ENCODE measurements at places on chromosomes 2 and 18. TPM values are rescaled to one million over a fixed set of nuclear protein-coding genes. Genes with fewer than 3 reads are reported as not detected.

GRCh38 chr2:154640000-154640399 is 58.5 kb upstream of the KCNJ3 start:
- DNase-seq, result no peak

- no peak for DNase-seq
Observed at GRCh38 chr2:203591642-203592041, 56.5 kb upstream of the RAPH1 start.

GRCh38 chr18:73737990-73738389 is 409.6 kb downstream of the FBXO15 start:
- DNase-seq, result no peak

Gene RNF181
- 84.7 TPM for total RNA-seq

Gene PRKAG3
- total RNA-seq, result 49.6 TPM

- no peak for DNase-seq
Observed at GRCh38 chr18:72436401-72436800, 107.7 kb downstream of the CBLN2 start.

DNA sequence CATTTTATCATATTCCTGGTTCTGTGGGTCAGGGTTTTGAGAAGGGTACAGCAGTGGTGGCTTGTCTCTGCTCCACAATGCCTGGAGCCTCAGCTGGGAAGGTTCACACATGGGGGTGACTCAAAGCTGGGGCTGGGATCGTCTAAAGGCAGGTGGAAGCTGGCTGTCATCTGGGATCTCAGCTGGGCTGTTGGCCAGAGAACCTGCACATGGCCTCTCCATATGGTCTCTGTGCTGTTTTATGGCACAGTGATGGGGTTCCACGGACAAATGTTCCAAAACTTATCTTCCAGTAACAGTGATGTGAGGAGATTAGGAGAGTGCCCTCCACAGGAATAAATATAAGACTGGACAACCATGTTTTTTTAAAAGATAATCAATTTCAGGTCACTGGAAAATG is 191.4 kb downstream of the SS18 start:
- DNase-seq, result no peak

Gene TMEM178A
- total RNA-seq, result 0.46 TPM

DNA sequence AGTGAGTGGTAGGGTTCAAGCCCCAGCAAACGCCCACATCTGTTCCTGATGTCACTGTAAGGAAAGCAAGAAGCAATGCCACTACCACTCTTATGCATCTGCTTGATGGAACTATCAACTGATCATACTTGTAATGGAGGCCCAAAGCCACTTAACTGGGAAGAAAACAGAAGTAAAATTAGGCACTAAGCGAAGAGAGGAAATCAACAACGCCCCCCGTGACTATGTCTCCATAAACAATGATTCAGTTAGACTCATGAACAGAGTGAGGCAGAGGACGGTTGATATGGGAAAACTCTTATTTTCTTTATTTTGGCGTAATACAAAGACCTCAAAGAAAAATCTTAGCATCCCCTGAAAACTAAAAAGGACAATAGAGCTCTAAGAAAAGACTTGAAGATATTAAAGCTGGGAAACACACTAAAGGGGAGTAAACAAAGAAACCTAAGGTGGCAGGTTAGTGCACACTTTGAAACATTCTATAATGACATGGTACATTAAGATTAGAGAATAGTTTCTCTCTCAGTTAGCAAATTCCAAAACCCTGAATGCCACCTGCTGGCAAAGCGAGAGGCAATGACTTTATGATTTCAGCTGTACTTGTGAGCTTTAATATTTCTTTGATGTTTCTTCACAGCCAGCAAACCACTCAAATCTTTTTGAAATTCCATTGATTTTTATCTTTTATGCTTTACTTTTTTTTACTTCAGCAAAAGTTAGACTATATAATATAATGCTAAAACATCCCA is 86.5 kb downstream of the LRP2 start:
- no peak for DNase-seq

DNA sequence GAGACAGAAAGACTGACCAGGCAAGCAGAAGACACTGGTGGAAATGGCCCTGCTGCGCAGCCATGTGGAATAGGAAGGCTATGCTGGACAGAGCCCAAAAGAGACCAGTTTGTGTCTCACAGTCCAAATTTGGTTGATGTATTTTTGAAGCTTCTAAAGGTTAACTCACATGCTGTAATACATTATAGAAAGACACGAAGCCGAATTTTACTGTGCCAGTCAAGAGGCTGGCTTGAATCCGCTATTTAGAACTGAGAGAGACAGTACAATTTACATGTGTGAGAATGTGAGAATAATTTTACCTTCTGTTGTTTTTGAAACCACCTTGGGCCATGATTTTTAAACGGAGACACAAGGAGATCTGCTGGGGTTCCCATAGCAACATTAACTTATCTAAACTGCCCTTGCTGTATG is 113.6 kb downstream of the METTL8 start:
- DNase-seq, result no peak

DNA sequence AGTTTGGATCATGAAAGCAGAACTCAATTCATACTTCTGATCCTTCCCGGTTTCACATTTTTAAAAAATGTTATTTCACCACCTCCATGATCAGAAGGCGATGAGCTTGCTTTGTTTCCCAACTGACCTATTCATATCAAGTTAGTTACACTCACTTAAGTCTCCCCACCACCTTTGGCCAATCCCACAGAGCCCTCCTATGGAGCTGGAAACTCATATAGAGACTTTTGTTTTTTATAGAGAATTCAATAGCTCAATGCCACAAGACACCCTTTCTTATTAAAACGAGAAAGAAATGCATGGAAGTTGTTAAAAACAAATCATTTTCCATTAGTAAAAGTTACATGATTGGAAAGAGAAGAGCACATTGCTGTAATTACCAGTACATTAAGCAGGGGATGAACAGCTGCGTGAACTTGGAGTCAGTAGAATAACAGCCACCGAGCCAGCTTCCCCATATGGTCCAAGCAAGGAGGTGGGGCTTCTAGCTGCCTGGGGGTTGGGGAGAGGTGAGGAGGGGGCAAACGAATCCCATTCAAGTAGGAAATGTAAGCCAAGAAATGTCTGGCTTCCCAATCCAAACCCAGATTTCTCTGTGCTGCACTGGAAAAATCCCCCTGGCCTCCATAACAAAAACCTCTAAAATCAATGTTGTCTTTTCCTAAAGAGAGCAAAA is 614.5 kb downstream of the IRS1 start:
- DNase-seq, result no peak

- DNase-seq, result no peak
Observed at GRCh38 chr18:22564036-22564435, 146.3 kb upstream of the CTAGE1 start.

- no peak for DNase-seq
Observed at GRCh38 chr2:46520130-46520711, 40.9 kb downstream of the TMEM247 start.

Gene SIX3
- total RNA-seq, result 0.20 TPM

GRCh38 chr18:76042511-76042910 is 452.5 kb downstream of the ZNF516 start:
- no peak for DNase-seq

Gene CPLX4
- not detected for total RNA-seq

DNA sequence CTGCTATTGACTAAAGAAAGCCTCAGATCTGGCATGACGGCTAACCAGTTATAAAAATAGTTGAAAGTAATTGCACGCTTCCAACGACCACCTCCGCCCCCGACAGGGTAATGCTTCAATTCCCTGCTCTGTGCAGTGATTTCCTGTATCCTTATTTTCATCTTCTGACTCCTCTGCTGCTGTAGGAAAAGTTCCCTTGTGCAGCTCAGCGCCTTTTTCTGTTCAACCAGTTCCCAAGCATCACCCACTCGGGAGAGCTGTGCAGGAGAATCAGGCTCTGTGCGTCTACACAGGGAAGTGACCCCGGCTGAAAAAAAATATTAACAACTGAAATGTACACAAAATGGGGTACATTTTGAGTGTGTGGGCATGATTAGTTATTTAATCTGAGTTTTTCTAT is 91.3 kb upstream of the COPS8 start:
- DNase-seq, result no peak

Gene ALPI
- not detected for total RNA-seq

GRCh38 chr2:235332240-235332890 is 161.5 kb upstream of the AGAP1 start:
- no peak for DNase-seq

DNA sequence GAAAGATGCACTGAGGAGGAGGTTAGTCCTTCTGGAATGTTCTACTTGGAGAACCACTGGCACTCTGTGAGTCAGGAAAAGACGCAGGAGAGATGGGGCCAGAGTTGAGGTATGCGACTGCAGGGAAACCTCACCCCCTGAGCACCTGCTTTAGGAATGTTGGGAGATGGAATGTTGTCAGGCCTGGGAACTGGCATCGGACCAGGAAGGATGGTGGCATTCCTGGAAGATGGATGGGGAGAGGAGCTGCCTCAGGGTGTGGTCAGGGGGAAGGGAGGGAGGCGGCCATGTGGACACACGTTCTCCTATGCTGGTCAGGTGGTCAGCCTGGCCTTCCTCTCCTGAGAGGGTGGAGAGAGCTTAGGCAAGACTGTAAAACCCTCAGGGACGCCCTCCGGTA is 146.3 kb downstream of the CELF4 start:
- DNase-seq, result no peak

Gene SULT1C4
- 4.2 TPM for total RNA-seq

- DNase-seq, result no peak
Observed at GRCh38 chr2:216165711-216166110, 56.6 kb downstream of the XRCC5 start.

- DNase-seq, result peak; percentile 54
Observed at GRCh38 chr2:85851253-85852151, 37.3 kb downstream of the ST3GAL5 start.

DNA sequence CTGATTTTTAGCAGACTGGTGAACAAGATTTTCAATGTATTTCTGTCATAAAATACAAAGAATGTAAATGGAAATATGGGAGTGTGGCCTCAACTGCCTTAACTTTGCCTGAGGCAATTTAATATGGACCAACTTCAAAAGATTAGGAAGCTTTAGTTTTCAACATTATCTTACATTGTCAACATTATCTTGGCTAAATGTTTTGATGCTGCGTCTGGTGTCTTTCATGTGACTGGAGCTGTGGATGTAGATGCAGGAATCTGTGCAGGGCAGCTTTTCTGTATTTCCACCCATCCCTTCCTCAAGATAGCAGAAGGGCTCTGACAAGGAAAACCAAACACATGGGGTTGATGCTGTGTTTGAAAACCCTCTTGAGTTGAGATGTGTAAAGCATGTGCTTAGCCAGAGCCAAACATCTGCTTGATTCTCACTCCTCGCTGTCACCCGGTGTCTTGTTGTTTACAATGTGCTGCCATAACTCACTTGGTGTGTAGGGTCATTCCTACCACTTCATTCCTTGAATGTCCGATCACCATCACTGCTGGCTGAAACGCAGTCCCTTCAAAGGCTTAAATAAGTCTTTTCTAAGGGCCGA is 33.0 kb downstream of the COPS8 start:
- DNase-seq, result no peak

DNA sequence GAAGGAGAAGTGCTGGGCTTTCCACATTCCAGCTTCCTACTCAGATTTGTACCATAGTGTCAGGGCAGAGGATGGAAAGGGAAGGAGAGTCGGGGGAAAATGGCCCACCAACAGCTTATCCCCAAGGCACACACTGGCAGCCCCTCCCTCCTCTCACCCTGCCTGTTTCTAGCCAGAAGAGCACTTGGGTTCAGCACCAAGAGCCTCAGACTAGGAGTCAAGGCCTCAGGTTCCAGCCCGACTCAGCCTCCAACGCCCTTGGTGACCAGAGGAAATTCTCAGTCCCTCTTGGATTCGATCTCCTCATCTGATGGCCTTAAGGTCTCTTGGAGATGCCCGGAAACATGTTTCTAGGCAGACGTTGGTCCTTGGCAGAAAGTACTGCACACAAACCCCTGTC is 53.9 kb downstream of the TNS1 start:
- no peak for DNase-seq

DNA sequence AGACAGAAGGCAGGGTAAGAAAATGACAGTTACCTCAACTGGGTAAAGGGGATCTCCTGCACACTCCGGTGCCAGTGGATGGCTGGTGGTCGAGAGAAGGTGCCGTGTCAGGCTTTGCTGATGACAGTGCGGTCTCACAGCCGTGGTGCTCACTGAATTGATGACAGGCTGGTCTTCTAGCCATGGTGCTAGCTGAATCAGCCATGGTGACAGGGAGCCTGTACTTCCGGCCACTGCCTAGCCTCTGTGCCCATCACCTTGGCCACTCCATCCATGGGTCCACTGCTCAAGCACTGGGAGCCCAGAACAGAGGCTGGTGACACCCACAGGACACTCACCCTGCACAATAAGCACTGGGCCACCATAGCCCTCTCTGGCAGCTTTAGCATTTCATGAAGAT is 315.9 kb downstream of the FBXO15 start:
- no peak for DNase-seq

DNA sequence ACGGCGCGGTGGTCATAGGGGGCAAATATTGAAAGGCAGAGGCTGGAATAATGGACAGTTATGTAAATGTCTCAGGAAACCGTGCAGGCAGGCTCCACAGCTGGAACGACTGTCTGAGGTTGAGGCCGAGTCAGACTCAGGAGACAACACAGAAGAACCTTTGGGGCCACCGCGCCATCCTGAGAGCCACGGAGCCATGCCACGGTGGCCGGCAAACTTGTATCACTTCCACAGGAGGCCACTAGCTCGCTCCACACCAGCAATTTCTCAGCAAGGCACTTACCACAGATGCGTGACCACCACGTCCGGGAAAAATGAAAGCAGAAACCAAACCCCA is 156.7 kb upstream of the SALL3 start:
- no peak for DNase-seq

Gene ZNF385B
- total RNA-seq, result 21.5 TPM

GRCh38 chr2:230797515-230798495 is 66.9 kb upstream of the ITM2C start:
- DNase-seq, result no peak

- no peak for DNase-seq
Observed at GRCh38 chr2:132948211-132948610, 278.2 kb upstream of the LYPD1 start.

Gene MYOM1
- 388 TPM for total RNA-seq

DNA sequence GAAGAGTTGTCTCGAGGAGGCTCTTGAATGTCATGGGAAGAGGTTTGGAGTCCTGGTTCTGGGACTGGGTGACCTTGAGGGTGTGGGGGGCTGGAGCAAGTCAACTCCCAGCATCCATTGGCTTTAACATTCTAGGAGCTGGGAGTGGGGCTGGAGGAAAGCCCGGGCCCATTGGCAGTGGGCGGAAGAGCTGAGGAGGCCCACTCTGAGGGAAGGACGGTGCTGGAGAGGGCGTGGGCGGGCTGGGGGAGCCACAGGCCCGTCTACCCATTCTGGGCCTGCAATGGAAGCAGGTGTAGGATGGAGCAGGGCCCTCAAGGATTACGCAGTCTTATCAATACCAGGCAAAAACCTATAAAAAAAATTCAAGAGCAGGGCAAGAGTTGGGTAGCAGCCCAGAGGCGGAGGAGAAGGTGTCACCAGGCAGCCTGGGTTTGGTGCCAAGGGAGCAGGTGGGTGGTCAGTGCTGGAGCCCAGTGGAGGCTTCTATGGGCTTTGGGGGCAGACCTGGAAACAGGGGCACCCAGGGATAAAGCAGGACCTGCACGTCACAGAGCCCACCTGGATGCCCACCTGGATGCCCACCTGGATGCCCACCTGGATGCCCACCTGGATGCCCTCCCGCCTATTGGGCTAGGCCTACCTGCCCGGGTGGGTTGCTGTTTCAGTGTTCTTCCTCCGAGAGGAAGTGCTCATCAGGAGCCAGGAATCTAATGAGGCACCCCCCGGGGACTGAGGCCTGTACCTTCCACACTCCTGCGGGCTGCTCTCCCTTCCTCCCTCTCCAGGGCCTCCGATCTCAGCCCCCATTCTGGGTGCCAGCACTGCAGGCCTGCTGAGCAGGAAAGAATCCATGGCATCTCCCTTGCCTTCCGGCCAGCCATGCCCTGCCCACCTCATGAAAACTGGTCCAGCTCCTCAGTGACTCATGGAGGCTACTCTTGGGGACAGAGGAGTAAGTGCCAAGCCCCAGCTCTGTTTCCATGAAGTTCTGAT is 71.3 kb downstream of the CTIF start:
- no peak for DNase-seq

Gene PCARE
- total RNA-seq, result 0.02 TPM
